ENCODE measurements at places on chromosomes 3 and 15. TPM values are rescaled to one million over a fixed set of nuclear protein-coding genes. Genes with fewer than 3 reads are reported as not detected.

GRCh38 chr3:5195605-5196004 lies 8.1 kb downstream of the EDEM1 start:
- peak; percentile 53 for DNase-seq

DNA sequence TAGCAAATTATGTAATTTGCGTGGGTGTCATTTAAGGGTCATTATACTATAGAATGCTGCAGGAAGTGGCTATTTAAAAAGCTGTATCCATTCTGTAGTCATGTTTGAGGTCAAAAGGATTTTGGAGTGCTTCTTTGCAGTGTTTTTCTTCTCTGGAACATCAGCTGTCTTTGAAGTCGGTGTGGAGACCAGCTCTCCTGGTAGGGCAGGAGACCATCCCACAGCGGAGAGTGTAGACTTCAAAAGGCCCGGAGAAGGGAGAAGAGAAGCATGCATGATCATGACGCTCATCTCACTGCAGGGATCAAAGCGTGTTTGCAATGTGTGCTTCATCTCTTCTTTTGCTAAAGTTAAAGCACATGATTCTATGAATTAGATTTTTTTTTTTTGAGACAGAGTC lies 19.9 kb downstream of the PXK start:
- DNase-seq, result no peak

GRCh38 chr3:150069154-150069527 lies 98.4 kb upstream of the PFN2 start:
- no peak for DNase-seq

GRCh38 chr3:196320137-196320536 lies 2.1 kb upstream of the DYNLT2B start:
- no peak for DNase-seq

DNA sequence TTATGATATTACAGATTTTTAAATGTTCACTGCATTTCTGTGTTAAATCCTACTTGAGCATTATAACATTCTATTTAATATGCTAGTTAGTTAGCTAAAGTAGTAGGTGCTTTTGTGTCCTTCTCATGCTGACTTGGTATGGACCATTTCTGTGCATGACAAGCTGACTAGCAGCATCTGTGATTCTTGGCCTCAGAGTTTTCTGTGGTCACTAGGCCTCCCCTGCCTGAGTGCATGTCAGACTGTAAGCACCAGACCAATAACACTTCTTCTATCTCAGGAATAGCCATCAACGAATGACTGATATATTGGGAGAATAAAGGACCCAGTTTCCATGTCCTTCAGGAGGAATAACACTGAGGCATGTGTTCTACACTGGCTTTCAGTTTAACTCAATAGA lies 22.6 kb upstream of the SLC7A14 start:
- DNase-seq, result no peak

DNA sequence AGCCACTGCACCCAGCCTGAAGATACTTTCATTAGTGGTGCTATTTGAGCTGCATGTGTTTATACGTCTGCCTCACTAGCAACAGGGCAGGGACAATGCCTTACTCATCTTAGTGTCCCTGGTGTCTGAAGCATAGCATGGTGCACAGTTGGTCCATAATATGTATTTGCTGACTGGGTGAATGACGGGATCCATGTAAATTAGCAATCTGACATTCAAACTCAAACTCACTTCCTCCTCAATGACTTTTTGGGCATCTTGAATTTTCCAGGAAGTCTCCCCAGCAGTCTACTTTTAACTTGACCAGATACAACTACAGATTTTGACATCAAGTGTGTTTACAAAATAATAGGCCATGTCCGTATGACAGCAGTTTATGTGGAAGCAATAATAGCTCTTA lies 3.0 kb upstream of the LDHAL6B start:
- no peak for DNase-seq

GRCh38 chr15:62109982-62110851 lies 43.4 kb downstream of the C2CD4A start:
- peak; percentile 58 for DNase-seq

DNA sequence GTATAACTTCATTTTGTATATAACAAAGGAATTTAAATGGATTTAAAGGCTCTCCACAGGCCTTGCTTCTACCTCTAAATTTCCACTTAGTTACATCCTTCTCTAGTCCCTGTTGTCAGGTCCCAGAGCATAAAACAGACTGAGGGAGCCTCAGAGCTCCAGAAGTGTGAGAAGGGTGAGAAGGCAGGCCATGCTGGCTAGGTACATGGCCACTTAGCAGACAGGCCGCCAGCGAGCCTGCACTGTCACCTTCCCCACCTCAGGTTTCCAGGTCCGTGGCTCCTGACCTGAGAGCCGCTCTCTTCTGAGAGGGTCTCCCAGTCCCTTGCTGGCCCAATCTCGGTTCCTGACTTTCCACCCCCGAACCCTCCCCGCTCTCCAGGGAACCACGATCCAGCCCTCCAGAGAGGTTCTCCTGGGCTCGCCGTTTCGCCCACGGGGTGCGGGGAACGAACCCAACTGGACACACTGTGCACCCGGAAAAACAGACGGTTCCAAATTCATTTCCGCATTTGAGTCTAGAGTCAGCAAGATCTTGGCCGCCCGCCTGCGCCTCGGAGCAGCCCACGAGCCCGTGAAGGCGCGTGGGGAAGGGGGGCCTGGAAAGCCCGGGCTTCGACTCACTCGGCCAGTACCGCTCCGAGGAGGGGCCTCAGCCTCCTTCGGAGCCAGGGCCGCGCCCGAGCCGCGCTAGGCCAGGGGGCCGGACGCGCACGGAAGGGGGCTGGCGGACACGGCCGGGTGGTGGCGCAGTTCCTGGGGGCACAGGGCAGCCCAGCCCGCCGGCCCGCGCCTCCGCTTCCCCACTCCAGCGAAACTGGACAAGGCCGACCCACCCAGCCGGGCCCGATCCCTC lies 16.7 kb upstream of the SOX2 start:
- no peak for DNase-seq

- DNase-seq, result peak; percentile 94
Measured at GRCh38 chr15:84685304-84685703, 27.3 kb upstream of the NMB start.

DNA sequence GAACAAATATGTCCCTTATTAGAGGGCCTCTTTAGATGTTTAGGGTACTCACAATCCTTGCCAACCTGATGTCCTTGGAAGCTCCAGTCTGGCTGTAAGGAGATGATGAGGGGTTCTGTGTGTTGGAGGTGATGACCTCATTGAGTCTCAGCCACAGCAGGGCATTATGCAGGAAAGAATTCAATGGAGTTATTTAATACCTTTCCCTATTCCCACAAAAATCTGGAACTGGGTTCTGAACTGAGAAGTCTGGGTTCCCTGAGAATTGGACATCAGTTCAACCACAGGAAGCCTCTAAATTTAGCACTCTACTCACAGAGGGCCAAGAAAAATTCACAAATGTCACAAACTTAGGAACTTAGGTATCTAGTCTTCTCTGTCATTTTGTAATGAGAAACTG lies 36.9 kb downstream of the SLC35A5 start:
- DNase-seq, result no peak

- peak; percentile 14 for DNase-seq
Measured at GRCh38 chr3:8891774-8892173, 71.5 kb downstream of the RAD18 start.

GRCh38 chr3:89889386-89889785 lies 782.0 kb downstream of the EPHA3 start:
- no peak for DNase-seq

- peak; percentile 3 for DNase-seq
Measured at GRCh38 chr3:148101061-148101460, 596.6 kb upstream of the AGTR1 start.

GRCh38 chr3:132417695-132418411 lies 551 bp downstream of the DNAJC13 start:
- peak; percentile 78 for DNase-seq

DNA sequence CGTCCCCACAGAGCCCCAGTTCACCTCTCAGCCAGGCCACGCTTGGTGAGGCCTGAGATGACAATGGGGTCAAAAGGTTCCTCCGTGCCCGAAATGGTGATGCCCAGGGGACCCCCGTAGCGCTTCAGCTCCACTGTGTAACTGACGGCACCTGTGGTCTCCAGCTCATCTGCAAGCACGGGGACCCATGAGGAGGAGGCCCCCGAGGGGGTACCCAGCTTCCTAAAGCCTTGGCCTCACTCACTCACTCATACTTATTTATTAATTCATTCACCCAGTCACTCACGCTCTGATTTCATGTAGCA lies 30.4 kb downstream of the GRIP2 start:
- DNase-seq, result no peak

- DNase-seq, result no peak
Measured at GRCh38 chr3:159536876-159537275, 451.8 kb upstream of the IL12A start.

- no peak for DNase-seq
Measured at GRCh38 chr3:128240232-128240631, 87.0 kb downstream of the EEFSEC start.

DNA sequence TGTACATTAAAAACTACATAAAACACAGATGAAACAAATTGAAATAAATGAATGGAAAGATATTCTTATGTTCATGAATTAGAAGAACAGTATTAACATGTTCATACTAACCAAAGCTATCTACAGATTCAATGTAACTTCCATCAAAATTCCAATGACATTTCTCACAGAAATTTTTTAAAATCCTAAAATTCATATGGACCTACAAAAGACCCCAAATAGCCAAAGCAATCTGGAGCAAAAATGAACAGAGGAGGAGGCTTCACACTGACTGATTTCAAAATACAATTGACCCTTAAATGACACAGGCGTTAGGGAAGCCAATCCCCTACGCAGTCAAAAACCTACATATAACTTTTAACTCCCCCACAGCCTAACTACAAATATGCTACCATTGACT lies 39.4 kb downstream of the KPNA1 start:
- DNase-seq, result no peak

- no peak for DNase-seq
Measured at GRCh38 chr15:46854564-46854963, 862.7 kb upstream of the SEMA6D start.

DNA sequence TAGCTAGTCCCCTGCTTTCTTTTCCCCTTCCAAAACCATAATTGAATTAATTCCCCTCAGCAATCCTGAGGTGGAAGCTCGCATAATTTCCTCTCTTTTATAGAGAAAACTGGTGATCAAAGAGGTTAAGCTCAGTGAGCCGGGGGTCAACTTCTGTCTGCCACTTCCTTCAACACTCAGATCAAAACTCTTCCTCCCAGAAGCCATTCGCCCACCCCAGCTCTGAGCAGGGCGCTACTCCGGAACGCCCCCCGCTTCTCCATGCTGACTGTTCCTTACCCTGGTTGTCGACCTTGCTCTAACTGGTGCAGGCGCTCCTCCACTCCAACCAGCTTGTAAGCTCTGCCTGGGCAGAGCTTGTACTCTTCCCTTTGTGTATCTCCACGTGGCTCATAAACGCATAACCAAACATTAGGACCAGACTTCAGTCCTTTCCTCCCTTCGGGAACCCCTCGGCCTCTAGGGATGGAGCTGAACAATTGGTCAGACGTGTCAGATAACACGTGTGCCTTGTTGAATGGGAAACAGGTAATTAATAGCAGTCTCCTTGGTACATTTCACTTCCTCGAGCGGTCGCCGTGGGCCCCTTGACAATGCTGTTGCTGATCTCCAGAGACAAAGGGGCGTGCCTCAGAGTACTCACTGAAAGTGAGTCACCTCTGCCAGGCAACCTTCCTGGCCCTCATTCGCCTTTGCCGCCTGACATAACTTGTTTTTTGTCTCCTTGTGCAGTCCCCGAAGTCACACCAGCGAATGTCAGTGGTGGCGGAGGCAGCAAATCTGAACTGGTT lies 71.8 kb downstream of the IL5RA start:
- no peak for DNase-seq

DNA sequence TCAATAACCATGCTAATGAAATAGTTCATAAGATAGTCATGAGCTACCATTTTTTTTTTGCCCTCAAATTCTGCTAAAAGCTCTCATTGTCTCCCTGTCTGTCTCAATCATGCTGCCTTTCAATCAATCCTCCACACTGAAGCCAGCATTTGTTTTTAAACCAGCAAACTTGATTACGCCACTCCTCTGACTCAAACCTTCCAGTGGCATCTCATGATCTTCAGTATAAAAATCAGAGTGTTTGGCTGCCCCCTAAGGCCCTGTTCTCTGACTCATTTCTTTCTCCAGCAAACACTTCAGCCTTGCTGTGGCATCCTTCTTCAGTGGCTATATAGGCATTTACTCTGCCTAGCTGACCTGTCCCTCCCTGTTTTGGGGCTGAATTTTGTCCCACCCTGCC lies 36.0 kb upstream of the EOMES start:
- DNase-seq, result peak; percentile 91

- DNase-seq, result no peak
Measured at GRCh38 chr3:119659606-119660291, 640 bp downstream of the POPDC2 start.

DNA sequence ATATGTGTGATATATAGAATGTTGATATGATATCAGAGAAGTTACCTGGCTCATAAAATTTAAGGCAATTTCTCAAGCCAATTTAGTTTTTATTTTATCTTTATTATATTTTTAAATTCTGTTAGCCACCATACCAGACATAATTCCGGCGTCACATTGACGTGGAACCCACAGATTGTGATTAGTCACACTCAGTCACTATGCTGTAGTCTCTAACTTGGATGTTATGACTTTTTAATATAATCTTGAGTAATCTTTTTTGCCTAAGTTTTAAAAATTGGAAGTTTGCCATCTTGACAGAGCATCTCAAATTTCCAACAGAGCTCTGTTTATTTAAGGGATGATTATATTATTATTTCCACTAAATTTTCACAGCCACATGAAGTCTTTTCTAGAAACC lies 9.7 kb upstream of the DCLK3 start:
- no peak for DNase-seq

DUOXA1 gene
- not detected for total RNA-seq

CCR1 gene
- 0.59 TPM for total RNA-seq

ULK4 gene
- 8.4 TPM for total RNA-seq

TMC3 gene
- not detected for total RNA-seq

ASB14 gene
- total RNA-seq, result not detected

CHRNA7 gene
- total RNA-seq, result not detected

EPHA6 gene
- total RNA-seq, result not detected

CHRM5 gene
- total RNA-seq, result not detected

ANKUB1 gene
- not detected for total RNA-seq

GAP43 gene
- total RNA-seq, result 0.29 TPM

GOLGA6A gene
- total RNA-seq, result not detected

STRIT1 gene
- total RNA-seq, result not detected

SYNM gene
- total RNA-seq, result 7.3 TPM

ZMYND10 gene
- 5.2 TPM for total RNA-seq
